ENCODE measurements at places on chromosomes 11 and 22.

DNA sequence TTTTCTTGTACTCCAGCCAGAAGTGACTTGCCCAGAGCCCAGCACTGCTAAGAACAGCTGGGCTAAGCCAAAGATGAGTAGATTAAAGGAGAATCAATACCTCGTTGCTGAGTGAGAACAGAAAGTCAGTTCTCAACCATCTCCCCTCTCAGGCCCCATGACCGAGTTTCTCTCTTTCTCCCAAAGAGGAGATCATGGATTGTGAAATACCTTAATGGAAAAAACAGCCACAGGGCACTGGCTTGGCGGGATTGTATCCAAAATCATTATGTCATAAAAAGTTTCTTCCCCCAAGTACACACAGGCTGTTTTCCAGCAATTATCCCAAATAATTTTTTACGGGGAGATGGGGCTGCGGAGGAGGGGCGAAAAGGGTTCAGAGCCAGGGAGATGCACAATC is 111.8 kb upstream of the TMEM45B start:
- DNase-seq, result no peak

DNA sequence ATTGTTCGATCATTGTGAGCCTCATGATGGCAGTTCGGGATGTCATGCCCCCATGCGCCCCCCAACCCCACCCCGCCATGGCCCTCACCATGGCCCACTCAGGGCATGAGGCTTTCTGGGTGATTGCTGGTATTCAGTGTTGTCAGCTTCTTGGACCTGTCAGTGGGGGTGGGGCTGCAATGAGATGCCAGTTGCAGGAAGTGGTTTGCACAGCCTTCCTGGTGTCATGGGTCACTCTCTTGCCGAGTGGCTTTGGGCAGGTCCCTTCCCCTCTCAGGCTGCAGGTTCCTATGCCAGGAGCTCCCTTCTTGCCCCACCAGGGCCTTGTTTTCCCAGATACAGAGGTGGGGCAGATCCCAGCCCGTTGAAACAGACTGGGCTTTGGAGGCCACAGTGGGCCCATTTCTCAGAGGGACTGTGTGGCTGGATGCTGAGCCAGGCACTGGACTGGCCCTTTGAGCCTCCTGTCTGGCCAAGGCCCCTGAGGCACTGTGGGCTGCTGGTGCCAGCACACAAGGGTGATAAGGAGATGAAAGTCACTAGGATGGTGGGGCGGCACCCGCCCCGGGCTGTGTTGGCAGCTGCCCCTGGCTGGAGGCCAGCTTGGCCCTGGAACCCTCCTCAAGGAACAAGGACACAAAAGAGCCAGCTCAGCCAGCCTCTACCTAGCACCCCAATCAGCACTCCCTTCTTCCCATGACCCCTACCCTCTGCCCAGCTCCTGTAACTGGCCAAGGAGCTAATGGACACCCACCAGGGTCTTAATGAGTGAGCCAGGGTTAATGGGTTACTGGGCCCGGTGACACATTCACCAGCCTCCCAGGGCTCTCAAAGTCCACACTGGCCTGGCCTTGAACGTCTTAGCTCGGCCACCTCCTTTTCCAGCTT is 1.5 kb upstream of the GGT1 start:
- DNase-seq, result peak; percentile 29

- DNase-seq, result no peak
Measured at GRCh38 chr11:121426476-121427399, 25.4 kb upstream of the SORL1 start.

- peak; percentile 95 for DNase-seq
Measured at GRCh38 chr11:61816736-61817455, at the start of gene FADS1. TSS of gene FADS1 (minus strand) at chr11:61817003. CDS start at chr11:61816929, 74 bp downstream.

DNA sequence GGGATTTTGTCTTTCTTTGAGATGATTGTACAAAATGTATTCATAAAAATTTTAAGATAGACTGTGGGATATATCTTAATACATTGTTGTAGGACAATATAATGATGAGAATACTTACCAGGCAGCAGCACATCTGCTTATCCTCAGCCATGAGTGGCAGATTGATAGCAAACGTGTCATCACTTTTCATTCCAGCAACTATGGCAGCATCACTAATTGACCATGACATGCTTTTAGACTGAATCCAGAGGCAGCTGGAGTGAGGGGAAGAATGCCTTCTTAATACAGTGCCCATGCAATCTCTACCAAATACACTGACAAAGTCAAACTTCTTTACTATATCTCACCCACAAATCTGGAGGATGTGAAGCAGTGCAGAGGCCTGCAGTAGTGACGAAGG is 755.2 kb upstream of the RAG2 start:
- no peak for DNase-seq

GRCh38 chr11:2933375-2934020 is 4.3 kb upstream of the PHLDA2 start:
- no peak for DNase-seq

DNA sequence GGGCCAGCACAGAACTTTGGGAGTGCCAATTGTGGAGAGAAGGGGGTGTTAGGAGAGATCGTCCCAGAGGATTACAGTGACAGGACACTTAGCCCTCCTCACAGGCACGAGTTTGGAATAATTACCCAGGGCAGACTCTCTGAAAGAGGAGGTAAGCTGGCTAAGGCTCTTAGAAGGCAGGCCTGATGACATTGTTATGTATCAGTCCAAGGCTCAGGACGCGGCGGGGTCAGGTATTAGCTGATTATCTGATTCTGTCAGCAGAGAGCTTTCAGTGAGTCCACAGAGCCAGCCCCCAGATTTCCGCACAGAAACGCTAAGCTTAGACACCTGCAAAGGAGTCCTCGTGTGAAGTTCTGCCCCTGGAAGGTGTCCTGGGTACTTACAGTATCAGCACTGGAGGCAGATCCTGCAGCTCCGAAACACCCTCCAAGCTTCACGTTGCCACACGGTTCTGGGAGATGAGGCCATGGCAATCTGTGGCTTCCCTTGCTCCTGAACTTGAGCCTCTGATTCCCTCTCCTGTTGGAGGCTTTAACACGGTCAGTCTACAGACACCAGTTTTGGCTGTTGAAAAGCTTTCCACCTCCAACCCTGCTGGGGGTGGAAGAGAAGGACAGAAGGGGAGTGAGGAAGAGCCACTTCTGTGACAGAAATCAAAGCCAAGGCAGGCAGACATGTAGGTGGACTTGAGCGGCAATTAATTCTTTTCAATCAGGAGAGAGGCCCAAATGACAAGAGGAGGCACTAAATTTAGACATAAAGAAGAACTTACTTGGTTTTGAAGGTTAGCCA is 123.6 kb upstream of the CADM1 start:
- DNase-seq, result no peak

GRCh38 chr11:130137999-130138398 is 21.6 kb upstream of the ST14 start:
- no peak for DNase-seq

- DNase-seq, result no peak
Measured at GRCh38 chr11:12091956-12092558, 18.3 kb upstream of the MICAL2 start.

GRCh38 chr11:1920909-1921573 is 1.5 kb downstream of the TNNT3 start:
- no peak for DNase-seq

- peak; percentile 20 for DNase-seq
Measured at GRCh38 chr22:44701824-44702478, at the start of gene PRR5. TSS of gene PRR5 (plus strand) at chr22:44702204. CDS start at chr22:44702475, 271 bp downstream.
